Tongue (tissue), 3 donors: ENCODE measurements at places on chromosomes 5 and 9.

DNA sequence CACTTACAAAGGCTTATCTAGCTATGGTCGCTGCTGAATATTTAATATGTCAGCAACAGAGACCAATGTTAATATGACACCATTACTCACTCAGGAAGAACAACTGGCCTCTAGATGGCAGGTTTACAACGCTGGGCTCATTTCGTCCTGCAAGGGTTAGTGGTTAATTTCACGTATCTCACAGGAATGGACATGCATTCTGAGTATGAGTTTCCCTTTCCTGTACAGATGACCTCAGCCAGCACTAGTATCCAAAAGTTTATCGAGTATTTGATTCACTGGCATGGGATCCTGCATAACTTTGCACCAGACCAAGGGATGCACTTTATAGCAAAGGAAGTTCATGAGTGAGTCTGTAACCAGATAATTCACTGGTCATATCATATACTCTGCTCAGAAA lies 8.7 kb upstream of the TRPC7 start:
- DNase-seq: peak; percentile 5

DNA sequence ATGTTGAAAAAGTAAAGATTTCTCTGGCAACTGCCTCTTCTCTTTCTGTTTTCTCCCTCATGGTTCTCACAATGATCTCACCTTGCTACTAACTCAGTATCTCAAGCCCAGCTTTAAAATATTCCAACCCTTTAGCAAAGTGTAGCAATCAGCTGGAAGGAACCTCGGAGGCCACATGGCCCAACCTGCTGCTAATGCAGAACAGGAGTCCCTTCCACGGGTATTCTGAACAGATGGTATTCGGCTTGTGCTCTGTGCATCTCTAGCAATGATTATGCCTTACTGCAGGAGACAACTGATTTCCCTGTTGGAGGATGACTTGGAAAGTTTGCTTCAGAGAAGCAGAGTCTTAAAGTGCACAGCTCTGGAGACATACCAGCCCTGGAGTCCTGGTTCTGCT lies 151.8 kb upstream of the PPP1R2B start:
- no peak for DNase-seq

GRCh38 chr9:94507531-94508258 lies 47.2 kb upstream of the PCAT7 start:
- DNase-seq: no peak

DNA sequence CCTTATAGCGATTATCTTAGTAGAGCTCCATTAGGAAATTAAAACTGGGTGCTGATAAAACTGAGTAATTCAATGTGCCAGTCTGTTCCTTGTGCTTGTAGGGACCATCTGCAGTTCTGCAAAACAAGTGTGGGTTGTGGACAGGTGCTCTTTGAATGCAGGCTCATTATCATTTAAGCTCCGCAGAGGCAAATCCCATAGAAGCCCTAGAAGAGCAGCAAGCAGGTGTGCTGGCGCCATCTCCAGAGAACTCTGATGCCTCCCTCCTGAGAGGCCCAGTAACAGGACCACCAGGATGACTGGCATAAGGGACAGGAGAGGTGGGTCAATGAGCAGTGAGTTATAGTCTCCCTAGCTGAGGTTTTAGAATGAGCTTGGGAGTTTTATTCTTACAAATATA lies 1342.4 kb upstream of the DMAC1 start:
- DNase-seq: peak; percentile 10

DNA sequence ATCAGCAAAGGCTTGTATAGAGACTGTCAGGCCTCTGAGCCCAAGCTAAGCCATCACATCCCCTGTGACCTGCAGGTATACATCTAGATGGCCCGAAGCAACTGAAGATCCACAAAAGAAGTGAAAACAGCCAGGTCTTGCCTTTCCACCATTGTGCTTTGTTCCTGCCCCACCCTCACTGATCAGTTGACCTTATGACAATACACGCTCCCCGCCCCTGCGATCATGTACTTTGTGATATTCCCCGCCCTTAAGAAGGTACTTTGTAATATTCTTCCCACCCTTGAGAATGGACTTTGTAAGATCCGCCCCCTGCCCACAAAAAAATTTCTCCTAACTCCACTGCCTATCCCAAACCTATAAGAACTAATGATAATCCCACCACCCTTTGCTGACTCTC lies 18.6 kb upstream of the NPM1 start:
- DNase-seq: no peak

DNA sequence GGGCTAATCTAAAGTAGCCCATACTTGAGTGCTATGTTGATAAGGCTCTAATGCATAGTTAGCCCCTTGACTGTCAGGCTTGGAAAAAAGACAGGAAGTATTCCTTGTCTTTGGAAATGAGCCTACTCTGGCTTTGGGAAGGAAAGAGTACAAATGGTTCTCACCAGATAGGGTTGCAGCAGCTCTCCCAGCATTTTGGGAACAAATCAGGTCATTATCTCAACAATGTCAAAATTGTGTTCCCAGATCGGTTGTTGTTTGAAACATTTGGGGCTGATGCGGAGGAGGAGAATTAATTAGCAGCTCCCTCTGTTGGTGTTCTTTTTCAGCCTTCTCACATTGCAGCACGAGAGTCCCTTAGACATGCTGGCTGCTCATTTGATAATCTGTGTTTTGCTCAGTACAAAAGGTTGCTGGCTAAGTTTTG lies 294.7 kb upstream of the DMRT1 start:
- DNase-seq: peak; percentile 89
